BE2C (cell line): ENCODE measurements at places on chromosomes 5 and 9.

DNA sequence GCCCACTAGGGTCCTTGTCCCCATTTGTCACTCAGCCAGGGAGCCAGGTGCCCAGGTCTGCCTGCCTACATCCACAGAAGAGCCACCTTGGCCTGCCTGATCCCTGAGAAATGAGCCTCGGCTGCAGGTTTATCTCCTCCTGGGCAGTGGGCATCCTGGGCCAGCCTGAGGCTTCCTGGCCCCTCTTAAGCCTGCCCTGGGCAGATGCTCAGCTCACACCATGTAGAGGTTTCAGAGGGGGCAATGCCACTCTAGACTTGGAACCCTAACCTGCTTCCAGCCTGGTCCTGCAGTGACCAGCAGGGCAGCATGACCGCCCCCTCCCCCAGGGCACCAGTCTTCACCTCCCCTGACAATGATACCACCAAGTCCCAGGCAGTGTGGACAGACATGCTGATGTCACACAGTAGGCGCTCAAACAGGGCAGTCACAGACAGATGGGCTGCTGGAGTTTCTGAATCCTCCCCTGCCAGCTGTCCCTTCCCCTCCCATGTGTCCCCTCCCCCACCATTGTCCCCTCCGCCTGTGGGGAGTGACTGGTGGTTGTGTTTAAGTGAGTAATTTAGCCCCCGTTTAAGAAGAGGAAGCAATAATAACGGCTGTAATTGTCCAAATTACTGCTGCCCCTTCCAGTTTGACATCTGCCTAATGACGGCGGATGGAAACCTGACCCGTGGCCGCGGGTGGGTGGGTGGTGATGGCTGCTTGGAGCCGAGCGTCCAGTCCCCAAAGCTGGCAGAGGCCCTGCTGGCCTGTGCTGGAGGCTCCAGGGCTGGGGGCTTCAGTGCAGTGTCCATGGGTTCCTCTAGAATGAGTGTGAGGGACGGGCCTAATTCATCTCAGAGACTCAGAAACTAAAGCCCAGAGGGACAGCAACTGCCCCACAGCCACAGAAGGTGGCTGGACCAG is 147.7 kb downstream of the BARX1 start:
- no peak for DNase-seq

DNA sequence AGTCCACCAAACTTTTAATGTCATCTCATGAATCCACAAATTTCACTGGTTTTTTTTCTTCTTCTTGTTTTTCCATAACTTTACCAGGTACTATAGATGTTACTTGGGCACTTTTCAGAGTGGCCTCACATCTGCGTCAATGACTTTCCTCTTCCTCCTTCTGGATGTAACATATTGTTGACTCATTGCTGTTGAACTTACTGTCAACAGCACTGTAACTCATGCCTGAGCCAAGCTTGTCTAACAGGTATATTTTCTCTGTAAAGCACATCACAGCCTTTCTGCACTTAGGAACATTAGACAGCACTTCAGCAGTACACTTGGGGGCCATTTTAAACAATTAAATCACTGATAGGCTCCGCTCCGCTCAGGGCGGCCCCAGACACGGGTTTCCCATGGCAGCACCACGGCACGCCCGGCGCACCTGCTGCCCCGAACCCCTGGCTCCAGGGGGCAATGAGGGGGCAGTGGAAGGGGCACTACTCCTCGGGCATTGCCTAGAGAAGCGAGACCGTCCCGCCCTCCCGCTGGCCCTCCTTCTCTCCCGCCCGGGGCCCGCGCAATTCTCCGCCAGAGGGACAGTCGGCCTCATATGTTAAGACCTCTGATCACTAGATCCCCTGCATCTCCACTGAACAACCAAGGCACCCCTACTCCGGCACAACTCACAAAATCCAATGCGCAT is 41.9 kb upstream of the SPATA31C2 start:
- no peak for DNase-seq

GRCh38 chr5:27619982-27620381 is 581.6 kb upstream of the CDH9 start:
- peak; percentile 15 for DNase-seq

- no peak for DNase-seq
These were observed 469.3 kb downstream of the SPATA31D1 start for GRCh38 chr9:82457891-82458290.

DNA sequence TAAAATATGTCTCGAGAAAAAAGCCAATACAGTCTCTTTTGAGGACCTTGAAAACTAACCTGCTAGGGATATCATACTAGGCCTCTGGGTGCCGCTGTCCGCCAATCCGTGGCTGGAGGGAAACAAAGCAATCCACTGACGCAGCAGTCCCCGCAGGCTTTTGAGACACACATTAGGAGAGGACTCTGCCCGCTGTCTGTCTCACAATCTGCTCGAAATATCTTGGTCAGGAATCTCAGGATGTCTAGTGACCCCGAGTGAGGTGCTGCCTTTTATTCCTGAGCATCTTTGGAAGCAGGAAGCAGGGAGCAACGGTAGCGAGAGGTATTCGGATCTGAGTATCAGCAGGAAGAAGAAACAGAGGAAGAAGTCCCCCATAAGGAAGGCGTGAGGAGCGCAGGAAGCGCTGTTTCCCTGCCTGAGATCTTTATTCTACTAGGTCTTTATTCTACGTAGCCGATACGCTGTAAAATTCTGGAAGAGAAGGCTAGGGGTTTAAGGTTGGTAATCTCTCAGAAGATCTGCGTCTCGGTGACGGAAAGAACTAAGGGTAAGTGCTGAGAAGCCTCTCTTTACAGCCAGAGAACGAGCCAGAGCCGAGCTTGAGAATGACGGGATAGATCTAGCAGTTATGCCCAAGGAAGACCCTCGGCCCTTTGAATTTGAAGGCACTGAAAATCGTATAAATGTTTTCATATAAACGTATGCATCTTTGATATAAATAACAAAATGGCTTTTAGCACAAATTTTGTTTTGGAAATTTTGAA is 4.0 kb upstream of the PCDHGA1 start:
- DNase-seq: peak; percentile 43

DNA sequence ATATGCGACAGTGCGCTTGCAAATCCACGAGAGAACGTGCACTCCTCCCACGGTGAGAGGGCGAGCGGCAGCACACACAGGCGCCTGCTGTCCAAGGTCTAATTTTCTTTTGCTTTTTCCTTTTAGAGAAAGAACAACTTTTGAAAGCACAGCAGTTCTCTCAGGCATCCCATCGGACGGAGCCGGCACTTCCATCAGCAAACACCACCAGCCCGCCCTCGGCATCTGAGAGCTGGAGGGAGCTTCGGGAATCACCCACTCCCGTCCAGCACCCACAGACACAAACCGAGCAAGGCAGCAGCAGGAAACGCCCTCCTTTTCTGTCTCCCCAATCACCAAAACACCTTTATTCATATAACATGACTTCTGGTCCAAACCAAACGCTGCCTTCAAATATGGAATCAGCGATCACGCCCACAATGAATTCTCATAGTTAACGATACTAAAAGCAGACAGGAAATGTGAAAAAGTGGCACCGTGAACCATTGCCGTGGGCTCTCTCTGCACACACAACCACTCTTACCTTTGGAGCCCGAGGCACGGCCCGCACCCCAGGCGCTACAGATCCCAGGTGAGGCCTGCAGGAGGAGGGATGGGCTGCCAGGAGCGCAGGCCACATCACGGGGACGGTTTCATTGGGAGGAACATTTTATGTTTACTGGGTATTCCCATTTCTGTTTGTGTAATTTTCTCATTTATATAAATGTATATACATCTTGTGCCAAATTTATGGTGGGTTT is 14.2 kb downstream of the LPCAT1 start:
- DNase-seq: peak; percentile 2

DNA sequence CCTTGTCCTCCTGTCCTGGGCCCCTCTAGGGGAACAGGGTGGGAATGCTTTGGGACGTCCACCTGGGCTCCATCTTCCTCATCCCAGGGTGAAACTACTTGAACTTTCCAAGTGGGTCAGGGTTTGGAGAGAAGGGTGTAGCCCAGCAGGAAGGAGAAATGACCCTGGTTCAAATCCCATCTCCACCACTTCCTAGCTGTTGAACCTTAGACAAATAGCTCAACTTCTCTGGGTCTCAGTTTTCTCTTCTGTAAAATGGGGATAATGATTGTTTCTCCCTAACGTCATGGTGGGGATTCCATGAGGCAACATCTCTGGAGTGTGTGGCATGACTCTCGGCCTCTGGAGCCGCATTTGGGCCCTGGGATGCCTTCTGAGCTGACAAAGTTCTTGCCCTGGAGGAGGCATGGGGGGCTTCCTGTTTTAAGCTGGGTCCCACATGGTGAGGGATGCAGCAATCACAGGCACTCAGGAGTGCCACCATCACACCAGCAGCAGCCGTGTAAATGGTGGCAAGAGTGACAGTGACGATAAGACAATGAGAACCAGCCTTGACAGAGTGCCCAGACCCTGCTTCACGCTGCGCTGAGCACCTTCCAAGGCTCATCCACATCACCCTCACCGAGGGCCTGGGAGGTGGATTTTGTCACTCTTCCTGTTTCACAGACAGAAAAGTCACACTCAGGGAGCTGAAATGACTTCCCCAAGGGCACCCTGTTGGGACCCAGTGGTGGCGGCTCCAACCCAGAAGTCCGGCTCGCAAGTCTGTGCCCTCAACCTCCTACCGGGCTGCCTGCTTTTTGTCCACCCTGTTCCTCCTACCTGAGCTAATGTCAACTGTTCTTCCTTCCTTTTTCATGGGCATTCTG is 69.5 kb upstream of the IER5L start:
- peak; percentile 2 for DNase-seq

DNA sequence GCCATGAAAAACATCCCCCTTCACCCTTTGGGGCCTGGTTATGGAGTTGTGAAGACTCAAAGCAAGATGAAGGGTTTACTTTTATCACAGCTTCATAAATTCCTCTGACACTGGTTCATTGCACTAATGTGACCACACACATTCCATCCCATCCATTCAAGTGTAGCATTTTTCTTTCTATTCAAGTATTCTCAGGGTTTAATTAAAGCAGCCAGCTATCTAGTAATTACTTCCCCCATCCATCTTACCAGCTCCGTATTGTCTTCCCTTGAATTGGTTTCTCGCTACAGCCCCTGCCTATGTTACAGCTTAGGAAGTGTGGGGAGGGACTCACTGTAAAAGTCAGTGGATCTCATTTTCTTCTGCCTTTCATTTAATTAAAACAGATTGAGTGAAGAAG is 387.0 kb upstream of the RFX3 start:
- DNase-seq: no peak

DNA sequence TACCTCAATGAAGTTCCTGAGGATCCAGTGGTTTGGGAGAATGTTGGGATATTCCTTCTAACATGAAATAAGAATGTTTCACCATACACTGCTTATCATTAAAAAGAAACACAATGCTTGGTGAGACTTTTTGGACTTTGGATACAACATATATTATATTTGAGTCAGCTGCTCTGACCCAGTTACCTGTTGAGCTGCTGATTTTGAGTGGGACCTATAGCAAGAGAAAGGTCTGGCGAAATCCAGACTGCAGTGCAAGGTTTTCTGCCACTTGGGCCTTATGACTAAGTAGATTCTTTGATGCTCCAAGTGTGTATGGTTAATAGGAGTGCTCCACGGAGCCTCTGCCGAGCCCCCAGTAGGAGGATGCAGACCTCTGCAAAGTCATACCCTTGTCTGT is 10.0 kb upstream of the RALGPS1 start:
- DNase-seq: no peak

- DNase-seq: peak; percentile 84
These were observed 157.0 kb downstream of the RGS3 start for GRCh38 chr9:113620377-113621161.

DNA sequence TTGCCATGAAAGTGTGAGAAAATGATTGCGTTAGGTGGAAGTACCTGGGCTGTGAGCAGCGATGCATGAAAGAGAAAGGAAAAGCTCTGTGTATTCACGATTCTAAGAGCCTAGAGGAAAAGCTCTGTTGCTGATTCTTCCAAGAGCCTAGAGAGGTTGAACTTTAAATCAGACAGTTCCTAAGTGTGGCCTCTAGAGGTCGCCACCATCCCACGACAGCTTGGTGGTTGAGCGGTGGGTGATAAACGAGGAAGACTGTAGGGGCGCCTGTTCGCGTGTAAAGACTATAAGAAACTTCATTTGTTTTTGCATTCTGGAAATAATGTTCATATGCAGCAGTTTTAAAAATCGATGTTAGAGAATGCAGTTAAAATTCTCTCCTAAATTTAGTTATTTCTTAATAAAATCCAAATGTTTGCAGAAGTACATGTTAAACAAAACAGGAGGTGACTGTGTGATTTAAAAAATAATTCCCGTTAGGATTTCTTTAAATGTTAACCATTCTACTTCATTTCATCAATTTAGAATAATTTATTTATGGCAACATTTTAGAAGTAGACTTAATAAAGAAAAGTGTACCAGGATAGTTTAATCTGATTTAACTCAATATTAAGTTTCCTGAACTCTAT is 107.7 kb downstream of the TENT4A start:
- peak; percentile 68 for DNase-seq

DNA sequence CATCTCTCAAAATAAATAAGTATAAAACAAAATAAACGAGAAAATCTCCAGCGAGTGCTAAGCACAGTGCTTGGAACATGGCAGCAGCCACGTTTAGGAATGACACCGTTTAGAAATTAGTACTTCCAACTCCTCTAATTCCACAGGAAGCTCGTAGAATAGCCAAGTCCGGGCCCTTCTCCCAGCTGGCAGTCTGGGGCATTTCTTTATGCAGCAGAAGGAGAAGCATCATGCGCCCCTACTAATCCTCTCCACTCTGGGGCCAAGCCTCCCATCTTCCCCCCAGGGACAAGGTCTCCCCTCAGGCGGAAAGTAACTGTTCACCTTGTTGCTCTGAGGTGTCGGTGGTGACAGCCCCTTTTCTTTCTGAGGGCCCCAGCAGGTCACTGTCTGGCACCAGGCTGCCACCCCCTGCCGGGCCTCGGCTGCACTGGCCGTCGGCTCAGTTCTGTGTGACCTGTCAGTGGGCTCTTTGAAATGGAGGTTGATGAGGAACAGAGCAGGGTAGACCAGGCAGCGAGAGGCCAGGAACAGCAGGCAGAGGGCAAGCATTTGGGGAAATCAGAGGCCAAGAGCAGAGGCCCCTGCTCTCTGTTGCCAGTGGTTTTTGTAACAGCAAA is 113.5 kb upstream of the WWC1 start:
- peak; percentile 83 for DNase-seq

DNA sequence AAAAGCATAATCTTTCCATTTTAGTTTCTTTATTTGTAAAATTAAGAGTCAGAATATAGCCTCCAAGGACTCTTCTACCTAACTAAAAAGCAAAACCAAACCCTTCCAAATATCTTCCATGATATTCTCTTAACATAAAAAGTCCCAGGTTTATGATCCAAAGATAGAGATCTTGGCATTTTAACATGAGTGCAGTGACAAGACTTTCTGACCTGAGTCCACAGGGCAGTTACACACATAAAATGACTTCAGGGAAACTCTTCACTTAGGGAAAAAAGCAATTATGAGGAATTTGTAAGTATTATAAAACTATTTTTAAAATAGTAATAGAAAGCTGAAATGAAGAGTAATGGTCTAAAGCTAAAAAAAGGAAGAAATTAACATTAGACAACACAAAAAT is 772.6 kb upstream of the DMAC1 start:
- DNase-seq: no peak
